ENCODE measurements at places on chromosomes 4 and X.

- DNase-seq: no peak
Observed at GRCh38 chr4:141037446-141037845, 95.8 kb downstream of the RNF150 start.

DNA sequence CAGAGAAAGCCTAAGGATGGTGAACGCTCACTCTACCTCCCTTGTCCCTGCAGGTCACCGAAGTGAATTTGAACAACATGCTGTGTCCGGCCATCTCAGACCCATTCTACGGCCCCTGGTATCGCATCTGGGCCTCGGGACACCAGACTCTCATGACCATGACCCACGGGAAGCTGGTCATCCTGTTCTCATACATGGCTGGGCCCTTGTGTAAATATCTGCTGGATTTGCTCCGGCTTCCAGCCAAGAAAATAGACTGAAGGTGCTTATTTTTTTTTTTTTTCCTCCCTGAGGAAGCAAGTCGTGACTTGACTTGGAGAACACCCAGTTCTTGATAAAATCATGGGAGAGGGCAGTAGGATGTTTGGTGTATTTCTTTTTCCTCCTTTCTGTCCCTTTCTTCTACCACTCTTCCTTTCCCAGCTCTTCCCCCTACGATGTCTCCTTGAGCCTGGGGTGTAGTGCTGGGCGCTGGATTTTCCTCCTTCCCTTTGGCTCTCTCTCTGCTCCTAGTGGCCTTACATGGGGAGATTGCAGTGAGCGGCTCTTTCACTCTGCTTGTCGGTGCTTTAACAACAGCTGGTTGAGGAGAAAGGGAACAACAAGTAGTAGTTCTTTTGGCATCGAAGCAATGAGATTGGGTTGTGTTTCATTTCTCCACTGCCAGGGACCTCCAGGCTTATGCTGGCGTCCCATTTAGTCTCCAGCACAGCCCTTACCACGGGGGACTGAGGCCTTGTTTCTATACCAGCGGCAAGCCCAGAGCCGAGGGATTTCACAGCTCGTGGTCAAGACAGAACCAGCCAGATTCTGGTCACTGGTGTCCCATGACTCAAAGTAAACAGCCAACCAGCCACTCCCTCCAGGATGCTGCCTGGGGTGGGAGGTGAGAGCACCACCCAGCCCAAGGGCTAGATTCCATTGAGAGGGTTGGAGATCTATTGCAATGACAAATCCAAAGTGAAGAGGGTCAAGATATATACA is 144.4 kb downstream of the AMMECR1 start:
- DNase-seq: no peak

- DNase-seq: no peak
Observed at GRCh38 chrX:24464498-24464835, 619 bp upstream of the PDK3 start.

DNA sequence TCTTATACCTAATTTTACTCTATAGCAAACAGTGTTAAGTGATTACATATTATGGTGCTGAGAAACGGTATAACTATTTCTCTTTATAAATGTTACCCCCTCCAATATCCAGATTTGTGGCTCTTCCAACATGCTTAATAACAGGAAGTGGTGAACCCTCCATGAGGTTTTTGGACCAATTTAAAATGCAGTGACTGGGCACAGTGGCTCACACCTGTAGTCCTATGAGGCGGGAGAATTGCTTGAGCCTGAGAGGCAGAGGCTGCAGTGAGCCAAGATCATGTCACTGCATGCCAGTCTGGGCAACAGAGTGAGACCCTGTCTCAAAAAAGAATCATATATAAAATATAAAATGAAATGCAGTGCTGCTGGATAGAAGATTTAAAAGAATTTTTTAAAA is 137.3 kb downstream of the MGST2 start:
- no peak for DNase-seq

- no peak for DNase-seq
Observed at GRCh38 chr4:122412547-122412946, 33.7 kb downstream of the ADAD1 start.

GRCh38 chr4:78484574-78484973 is 67.0 kb upstream of the ANXA3 start:
- DNase-seq: no peak

- no peak for DNase-seq
Observed at GRCh38 chrX:18692541-18692940, 14.9 kb upstream of the PPEF1 start.

- DNase-seq: no peak
Observed at GRCh38 chrX:107979534-107979933, 2.6 kb downstream of the TEX13B start.

GRCh38 chr4:182937268-182938204 is 20.4 kb upstream of the DCTD start:
- DNase-seq: no peak

DNA sequence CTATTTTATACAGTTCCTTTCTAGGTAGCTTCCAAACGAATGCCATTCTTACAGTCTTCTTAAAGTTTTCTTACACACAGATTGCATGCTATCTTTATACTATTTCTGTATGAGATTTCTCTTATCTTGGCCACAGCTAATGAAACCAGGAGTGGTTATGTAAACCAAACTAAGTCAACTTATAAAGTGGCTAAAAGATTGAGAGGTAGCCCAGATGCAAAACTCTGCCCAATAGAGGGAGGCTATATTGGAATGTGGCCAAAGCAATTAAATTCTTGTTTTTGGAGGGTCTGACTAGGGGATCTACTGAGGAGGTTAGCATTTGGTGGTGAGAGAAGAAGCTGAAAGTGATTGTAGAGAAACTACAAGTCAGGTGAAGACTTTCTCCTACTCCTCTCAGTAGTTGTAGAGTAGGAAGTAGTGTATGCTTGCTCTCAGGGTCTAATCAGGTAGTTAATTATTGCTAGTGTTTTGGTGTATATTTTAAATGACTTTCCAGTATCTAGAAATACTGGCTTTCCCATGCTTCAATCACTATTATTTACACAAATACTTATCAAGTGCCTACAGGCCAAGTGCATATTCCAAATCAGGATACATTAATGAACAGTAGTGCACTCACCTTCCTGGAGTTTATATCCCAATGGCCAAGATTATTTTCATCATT is 104.2 kb upstream of the HPGD start:
- DNase-seq: no peak

DNA sequence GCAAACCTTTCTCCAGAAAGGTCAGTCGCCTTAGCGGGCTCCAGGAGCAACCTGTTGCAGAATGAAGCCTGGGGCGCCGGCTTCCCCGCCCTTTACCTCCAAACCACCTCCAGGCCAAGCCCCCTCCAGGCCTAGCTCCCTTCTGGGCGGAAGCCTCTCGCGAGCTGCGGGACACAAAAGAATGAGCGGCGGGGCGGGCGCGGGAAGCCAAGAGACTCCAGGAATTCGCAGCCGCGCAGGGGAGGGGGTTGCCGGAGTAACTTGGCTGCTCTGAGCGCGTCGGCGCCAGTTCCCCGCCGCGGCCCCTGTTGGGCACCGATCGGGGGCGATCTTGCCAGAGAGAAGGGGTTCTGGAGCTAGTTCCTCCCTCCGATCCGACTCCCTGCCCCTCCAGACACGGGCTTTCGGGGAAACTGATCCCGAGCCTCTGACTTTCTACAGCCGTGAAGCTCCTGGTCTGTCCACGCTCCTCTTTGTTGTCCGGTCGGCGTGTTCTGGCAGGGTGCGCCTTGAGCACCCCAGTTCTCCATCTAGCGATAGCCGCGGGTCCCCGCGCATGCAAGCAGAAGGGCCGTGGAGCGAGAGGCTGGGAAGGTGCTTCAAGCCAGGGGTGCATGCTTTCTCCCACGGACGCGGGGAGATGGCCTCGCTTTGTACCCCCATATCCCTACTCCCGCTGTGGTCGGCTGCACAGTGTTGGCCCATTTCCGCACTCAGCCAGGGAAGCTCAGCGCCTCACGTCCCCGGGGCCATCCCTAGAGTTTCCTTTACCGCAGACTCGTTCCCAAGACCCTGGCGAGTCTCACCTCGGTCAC is 1.2 kb downstream of the PROM1 start:
- DNase-seq: no peak

- DNase-seq: no peak
Observed at GRCh38 chrX:28988246-28988645, 401.0 kb downstream of the IL1RAPL1 start.

- no peak for DNase-seq
Observed at GRCh38 chrX:12153317-12153716, 15.0 kb downstream of the FRMPD4 start.

DNA sequence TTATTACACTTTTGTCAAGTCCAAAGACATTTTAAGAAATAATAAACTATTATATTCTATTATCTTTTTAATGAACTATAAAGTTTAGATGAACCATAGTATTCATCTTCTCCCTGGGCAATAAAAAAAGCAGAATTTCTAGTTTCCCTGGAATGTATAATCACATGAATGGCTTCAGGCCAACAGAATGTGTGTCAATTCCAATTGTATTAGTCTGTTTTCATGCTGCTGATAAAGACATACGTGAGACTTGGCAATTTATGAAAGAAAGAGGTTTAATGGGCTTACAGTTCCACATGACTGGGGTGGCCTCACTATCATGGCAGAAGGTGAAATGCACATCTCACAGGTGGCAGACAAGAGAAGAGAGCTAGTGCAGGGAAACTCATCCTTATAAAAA is 70.7 kb upstream of the ANXA10 start:
- no peak for DNase-seq

DNA sequence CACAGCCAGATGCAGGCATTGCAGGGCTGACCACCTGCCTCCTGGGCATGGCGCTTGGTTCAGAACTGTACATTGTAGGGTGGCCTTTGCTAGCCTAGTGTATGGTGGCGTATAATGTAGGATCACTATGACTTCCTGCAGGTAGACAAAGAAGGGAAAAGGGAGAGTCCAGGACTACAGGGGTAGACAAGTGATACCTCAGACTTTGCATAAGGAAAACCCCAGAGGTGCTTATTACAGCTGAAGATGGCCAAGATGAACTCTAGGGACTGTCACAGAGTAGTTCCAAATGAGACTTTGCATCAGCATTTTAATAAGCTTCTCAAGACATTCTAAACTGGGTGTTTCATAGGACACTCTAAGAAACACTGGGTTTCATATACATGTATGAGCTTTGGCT is 116.4 kb upstream of the PUDP start:
- no peak for DNase-seq

GRCh38 chr4:37928426-37929416 is 31.5 kb upstream of the PTTG2 start:
- DNase-seq: no peak

GRCh38 chr4:53573696-53574095 is 17.6 kb downstream of the LNX1 start:
- DNase-seq: no peak

GRCh38 chr4:147899512-147899911 is 167.6 kb downstream of the ARHGAP10 start:
- no peak for DNase-seq

DNA sequence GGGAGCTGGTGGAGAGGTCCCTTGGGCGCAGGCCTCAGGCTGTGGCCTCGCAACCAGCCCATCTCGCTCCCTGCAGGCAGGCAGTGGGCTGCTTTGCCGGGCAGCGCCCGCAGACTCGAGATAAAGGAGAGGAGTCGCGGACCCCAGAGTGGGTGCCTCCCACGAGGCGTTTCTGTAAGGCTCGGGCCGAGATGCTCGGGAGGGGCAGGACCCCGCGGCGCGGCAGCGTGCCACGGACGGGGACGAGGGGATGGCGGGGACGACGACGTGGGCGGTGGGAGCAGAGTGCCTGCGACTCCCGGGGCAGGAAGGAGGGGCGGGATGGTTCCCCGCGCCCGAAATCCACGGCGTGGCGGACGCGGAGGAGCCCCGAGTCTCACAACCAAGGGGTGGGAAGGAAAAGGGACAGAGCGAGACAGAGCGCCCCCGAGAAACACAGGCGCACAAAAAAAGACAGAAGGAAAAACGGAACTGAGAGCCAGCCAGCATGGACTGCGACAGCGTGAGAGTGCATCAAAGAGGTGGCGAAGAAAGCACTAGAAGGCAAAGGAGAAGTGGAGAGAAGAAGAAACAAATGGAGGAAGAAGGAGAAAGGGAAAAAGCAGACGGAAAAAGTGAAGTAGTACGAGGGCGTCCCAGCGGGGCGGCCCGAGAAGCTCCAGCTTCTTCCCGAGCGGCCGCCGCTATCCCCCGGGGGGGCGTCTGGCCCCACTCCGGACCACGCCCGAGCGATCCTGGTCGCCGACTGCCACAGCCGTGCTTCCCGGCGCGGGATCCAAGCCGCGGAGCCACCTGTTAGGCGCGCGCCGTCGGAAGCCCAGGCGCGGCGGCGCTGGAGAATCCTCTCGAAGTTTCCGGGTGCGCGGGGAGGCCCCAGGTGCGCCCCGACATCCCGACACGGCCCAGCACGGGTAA is 1.5 kb downstream of the BEND4 start:
- no peak for DNase-seq

DNA sequence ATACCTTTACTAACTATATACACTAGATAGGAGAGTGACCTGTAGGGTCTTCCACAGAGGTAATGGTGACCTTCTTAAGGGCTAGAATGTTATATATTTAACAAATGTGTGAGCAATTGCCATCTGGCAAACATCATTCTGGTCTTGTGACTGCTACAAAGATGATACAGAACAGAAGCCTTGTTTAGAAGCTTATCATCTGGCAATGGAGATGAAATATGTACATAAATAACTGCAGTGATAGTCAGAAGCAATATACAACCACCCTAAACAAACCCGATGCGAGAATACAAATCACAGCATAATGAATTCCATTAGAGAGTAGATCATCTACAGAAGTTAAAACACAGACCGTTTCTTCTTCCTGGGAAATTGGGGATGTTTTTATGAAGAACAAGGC is 952.7 kb upstream of the SLIT2 start:
- DNase-seq: no peak

DNA sequence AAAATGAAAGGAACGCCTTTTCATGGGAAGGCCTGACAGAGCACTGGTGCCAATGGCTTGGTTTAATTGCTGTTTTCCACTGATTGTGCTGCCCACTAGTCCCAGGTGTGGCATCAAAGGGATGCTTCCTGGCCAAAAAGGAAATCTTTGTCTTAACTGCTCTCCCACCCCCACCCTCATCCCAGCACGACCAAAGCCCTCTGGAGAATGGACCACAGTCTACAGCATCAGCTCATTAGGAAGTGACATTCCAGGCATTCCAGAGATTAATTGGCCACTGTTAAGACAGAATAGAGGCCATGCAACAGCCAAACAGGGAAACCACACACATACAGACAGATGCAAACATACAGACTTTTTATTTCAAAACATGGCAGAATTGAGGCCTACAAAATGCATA is 143.2 kb downstream of the LHFPL1 start:
- DNase-seq: no peak

DNA sequence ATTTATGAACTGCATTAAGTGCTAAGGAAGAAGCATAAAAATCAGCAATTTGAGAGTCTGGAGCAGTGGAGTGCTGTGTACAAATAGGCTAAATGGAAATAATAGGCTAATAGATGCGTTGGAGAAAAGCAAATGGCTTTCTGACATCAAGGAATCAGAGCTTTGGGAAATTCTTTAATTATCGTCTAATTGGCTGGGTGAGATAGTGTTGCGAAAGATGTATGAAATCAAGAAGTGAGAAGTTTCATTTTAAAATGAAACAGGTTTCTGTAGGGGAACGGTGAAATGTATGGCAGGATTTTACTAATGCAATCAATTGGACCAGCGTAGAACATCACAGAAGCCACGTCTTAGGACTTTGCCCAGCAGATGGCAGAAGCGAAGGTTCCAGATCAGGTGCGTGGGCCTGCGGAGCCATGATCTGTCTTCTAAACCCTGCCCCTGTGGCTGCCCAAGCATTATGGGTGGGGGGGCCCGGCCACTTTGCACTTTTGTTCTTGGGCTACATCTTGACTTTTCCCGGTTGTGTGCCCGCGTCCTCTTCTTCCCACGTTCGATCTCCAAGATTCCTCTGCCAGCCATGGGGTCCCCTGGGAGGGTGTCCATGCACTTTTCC is 118.5 kb upstream of the SHISA3 start:
- no peak for DNase-seq
